ENCODE measurements at places on chromosomes 11 and 22.

DNA sequence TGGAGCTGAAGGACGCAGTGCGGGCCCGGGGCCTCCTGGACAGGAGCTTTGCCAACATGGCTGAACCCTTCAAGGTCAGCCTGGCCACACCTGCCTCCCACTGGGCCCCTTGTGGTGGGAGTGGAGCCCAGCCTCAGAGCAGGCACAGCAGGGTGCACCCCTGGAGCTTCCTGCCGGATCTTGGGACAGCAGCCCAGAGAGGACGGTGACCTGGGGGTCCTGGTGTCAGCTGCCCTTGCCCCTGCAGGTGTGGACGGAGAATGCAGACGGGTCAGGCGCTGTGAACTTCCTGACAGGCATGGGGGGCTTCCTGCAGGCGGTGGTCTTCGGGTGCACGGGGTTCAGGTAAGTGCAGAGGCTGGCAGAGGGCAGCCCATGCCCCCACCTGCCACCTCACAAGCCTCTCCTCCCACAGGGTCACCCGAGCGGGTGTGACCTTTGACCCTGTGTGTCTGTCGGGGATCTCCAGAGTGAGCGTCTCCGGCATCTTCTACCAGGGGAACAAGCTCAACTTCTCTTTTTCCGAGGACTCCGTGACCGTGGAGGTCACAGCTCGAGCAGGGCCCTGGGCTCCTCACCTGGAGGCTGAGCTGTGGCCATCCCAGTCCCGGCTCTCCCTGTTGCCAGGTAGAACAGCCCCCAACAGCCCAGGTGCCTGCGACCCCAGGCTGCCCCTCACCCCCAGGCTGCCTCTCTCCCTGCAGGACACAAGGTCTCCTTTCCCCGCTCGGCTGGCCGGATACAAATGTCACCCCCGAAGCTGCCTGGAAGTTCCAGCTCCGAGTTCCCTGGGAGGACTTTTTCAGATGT lies 5.1 kb downstream of the PGGHG start:
- no peak for DNase-seq

- DNase-seq = no peak
Observed at GRCh38 chr11:28017816-28018215, 90.1 kb downstream of the KIF18A start.

DNA sequence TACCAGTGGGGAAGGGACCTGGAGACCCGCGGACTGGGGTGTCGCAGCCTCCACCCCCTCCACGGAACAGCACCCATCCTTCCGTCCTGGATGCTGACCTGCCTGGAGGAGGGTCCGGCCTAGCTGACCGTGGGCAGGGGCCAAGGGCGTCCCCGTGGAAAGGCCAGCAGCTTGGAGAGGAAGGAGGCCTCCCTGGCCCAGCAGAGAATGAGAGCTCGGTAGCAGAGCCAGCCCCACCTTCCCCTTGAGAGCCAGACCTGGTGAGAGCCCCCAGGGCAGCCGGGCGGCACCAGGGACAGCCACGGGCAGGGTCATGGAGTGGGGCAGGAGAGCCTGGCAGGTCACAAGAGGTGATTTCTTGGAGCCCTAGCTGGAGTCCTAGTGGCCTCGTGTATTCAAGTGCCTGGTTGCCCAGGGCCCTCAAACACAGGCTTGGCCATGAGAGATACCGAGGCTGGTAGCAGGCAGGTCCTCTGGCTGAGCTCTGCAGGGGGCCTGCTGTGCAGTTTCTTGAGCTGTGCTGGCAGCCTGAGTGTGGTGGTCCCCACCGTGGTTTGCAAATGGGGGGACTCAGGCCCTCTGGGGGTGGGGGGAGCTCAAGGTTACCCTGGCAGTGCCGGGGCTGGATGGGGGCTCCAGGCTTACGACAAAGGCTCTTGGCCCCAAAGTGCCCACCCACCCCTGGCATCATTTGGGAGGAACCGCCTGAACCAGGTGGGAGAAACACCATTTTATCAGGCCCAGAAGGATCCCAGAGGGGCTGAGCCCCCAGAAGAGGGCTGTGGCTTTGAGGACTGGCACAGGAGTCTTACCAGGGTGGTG lies 7.6 kb downstream of the TSPAN32 start:
- no peak for DNase-seq

- DNase-seq = no peak
Observed at GRCh38 chr11:24592360-24592759, 95.5 kb downstream of the LUZP2 start.

GRCh38 chr22:41914611-41915034 lies 251 bp downstream of the SHISA8 start:
- peak; percentile 63 for DNase-seq

DNA sequence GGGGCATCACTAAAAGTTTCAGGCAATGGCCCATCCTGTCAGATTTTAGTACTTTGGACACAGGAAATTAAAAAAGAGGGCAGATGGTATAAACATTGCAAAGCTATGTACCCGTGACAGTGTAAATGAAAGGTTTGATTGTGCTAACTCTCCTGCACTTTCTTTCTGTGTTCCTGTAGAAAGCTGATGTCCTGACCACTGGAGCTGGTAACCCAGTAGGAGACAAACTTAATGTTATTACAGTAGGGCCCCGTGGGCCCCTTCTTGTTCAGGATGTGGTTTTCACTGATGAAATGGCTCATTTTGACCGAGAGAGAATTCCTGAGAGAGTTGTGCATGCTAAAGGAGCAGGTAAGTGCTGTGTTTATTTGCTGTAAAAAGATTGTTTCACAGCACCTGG lies 10.3 kb downstream of the CAT start:
- DNase-seq = no peak

DNA sequence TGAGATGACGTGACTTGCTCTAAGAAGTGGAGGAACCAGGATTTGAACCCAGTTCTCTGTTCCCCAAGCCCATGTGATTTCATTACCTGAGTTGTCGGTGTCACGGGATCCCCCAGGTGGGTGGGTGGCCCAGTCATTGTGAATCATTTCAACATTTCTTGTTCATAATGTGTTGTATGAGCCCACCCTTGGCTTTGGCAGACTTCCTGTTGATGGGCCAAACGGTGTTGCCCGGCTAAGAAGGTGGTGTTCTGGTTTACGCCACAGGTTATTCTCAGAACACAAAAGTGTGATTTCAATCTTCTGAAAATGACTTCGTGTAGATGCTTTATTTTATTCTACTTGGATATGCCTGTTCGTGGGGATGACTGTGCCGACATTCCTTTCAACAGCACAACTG lies 21.6 kb upstream of the ST14 start:
- no peak for DNase-seq

DNA sequence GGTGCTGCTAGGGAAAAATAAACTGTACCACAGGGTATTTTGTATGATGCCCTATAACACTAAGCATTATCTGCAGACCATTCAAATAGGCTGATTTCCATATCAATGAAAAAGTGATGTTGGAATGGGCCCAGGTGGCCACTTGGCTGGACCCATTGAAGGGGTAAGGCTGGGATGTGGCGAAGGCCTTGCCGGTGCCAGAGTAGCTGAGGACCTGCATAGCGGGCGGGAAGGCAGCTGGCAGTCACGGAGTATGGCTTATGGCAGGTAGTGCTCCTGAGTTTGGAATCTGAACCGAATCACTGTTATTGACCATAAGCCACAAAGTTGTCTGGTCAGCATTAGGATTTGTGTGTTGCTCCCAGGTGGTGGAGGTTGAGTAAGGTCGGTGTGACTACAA lies 131.0 kb downstream of the MICAL2 start:
- no peak for DNase-seq

- peak; percentile 57 for DNase-seq
Observed at GRCh38 chr11:60887556-60887955, 18.8 kb downstream of the PRPF19 start.

- DNase-seq = peak; percentile 69
Observed at GRCh38 chr11:33687733-33688479, 12.7 kb downstream of the C11orf91 start.

- DNase-seq = no peak
Observed at GRCh38 chr11:12822392-12823022, 148.3 kb downstream of the TEAD1 start.

GRCh38 chr11:131404010-131404409 lies 33.6 kb downstream of the NTM start:
- no peak for DNase-seq

DNA sequence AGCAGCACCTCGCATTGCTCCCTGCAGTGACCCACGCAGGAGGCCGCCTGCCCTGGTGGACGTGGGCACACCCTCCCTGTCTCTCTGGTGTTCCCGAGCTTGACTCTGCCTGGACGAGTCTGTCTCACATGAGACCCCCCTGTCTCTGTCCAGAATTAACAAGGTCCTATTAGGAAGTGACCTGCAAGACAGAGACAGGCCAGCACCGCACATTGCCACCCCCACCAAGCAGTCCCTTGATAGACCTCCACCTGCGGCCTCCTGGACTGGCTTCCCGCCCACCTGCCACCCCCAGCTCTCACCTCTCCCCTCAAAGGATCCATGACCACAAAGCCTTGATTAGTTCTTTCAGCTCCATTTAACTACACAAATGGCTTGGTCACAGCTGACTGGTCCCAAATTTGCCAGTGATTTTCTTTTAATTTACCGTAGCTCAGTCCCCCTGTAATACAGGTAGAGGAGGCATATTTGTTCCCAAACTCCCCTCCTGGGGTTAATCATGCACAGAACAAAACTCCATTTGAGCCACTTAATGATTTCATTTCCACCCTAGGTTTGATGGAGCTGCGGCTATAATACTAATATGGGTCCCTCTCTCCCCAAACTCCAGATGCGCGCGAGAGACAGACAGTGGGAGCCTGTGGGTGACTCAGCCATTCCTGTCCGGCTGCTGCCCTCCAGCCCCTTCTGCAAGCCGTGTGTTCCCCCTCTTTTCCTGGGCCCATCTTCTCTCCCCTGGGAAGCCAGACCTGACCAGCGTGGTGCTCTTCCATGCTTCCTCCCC lies 11.2 kb downstream of the SPATA19 start:
- DNase-seq = no peak

DNA sequence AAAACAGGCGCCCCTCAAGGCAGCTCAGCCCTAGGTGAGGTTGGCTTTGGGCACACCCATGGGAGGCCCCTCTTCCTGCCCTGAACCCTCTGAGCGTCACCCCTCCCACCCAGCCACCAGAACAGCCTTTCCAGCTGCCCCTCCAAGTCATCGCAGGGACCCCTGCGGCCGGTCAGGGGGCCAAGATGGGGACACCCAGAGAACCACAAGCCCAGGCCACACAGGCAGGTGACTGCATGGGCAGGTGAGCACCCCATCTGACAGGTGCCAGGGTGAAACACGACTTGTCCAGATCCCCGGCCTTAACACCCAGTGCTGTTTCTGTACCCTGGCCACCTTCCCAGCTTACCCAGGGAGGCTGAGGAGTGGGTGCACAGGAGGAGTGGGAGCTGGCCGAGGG lies 24.6 kb upstream of the GRAMD4 start:
- DNase-seq = no peak

GRCh38 chr22:46462726-46463371 lies 74.6 kb downstream of the CELSR1 start:
- no peak for DNase-seq

DNA sequence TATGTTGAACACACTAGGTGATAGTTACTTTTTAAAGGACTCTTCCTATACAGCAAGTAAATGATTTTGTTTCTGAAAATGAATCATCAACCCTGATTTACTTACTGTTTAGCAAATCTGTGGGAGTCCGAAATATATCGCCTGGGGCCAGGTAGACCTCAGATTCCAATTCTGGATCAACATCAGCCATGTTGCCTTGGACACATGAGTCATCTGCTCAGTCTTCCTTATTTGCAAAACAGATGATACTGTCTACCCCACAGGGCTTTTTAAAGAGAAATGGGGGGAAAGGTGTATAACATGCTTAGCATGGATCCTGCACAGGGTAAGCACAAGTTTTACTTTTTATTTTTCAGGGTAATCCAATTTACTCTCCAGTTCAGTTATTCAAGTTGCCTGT lies 324.2 kb downstream of the TENM4 start:
- DNase-seq = no peak

DNA sequence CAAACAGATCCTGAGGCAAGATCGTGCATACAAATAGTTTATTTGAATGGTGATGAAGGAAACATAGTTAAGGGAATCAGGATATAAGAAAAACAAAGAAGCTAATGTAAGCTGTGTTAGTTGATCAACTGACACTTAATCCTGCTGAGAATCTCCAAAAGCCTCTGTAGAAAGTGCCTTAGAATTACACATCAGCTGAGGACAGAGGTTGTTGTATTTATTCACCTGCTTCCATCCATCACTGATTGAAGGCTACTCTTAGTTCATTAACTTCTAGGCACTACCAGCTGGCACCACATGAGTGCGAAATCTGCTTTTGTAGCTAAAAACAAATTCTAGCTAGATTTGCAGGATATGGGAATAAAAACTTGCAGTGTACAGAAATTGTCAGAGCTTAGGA lies 1082.0 kb upstream of the CNTN5 start:
- DNase-seq = peak; percentile 8

DNA sequence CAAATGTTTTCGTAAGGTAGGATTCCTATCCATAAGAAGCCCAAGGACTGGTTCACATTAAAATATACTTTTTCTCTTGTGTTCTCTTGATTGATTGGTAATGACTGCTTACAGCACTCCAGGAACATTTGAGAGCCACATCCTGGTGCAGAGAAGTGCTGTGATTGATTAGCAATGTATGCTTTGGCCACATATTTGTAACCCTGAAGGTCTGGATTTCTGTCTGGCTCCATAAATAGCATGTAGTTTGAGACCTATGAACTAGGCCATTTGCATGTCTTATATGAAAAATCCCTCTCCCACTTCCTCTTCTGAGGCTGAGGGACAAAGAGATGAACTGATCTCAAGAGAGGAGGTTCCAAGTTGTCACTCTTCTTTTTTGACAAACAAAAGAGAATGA lies 49.3 kb upstream of the CD44 start:
- no peak for DNase-seq

- DNase-seq = no peak
Observed at GRCh38 chr11:47337229-47337924, 15.1 kb downstream of the MYBPC3 start.

DNA sequence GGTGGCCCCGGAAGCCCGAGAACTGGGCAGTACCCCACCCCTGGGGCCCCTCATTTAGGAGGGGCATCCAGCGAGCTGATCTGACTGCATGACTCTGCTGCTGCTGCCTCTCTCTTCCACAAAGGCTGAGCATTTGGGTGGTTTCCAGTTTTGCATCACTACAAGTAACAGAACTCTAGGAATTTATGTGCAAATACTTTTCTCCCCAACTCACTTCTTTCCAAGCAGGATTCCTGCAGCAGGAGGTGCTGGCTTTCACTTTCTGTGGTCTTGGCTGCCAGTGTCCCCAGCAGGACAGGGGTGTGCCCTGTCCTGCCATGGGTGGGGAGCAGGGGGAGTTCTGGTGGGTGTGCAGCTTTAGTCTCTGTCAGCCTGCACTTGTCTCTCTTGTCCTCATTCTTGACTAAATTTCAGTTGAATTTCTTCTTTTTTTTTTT lies 21.2 kb downstream of the UPB1 start:
- DNase-seq = peak; percentile 44

DNA sequence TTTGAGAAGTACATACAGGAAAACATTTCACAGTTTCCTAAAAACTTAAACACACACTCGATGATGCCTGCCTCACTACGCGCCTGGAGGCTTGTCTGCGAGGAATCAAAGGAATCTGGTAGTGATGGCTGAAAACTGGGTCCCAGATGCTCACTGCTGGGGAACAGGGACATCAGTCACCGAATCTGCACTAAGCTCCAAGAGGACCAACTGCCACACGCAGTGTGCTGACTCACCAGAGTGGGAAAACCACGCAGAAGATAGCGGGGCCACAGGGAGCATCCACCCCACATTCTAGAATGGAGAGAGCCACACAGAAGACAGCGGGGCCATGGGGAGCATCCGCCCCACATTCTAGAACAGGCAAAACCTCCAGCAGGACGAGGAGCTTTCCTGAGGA lies 24.3 kb upstream of the MOB2 start:
- DNase-seq = no peak

Data from iPS-NIHi11 (cell line).